ENCODE measurements at places on chromosomes 7 and 10. TPM values are rescaled to one million over a fixed set of nuclear protein-coding genes. Genes with fewer than 3 reads are reported as not detected.

Gene NPC1L1
- not detected for total RNA-seq

Gene SLC18A2
- not detected for total RNA-seq

Gene MAT1A
- total RNA-seq = not detected

Gene NET1
- total RNA-seq = 71.4 TPM

Gene OPN1SW
- total RNA-seq = not detected

Gene EXOSC1
- total RNA-seq = 52.7 TPM

Gene ZYX
- total RNA-seq = 130 TPM

Gene GDI2
- 294 TPM for total RNA-seq

Gene C10orf53
- total RNA-seq = not detected

Gene GET4
- 49.7 TPM for total RNA-seq

Gene GPR37
- total RNA-seq = 0.42 TPM

Gene SFMBT2
- 11.8 TPM for total RNA-seq

Gene LRIT1
- not detected for total RNA-seq

Gene CREB5
- 7.1 TPM for total RNA-seq

Gene FXYD4
- total RNA-seq = not detected

Gene PANK1
- total RNA-seq = 18.5 TPM

Gene ACTL6B
- total RNA-seq = not detected

Gene RALA
- 36.3 TPM for total RNA-seq

Gene DDIT4
- total RNA-seq = 20.7 TPM

Gene NODAL
- not detected for total RNA-seq
